Activated CD4-positive, alpha-beta T cell treated with anti-CD3 and anti-CD28 coated beads, Interleukin-2, Interleukin-6, amounts not matched to agents 100 ng/mL and 50 ng/mL, durations not matched to agents 16 hours and 8 hours (primary cell): ENCODE measurements at places on chromosomes 1 and 21.

- no peak for DNase-seq
These were observed 184.7 kb downstream of the ETS2 start for GRCh38 chr21:38990424-38990794.

DNA sequence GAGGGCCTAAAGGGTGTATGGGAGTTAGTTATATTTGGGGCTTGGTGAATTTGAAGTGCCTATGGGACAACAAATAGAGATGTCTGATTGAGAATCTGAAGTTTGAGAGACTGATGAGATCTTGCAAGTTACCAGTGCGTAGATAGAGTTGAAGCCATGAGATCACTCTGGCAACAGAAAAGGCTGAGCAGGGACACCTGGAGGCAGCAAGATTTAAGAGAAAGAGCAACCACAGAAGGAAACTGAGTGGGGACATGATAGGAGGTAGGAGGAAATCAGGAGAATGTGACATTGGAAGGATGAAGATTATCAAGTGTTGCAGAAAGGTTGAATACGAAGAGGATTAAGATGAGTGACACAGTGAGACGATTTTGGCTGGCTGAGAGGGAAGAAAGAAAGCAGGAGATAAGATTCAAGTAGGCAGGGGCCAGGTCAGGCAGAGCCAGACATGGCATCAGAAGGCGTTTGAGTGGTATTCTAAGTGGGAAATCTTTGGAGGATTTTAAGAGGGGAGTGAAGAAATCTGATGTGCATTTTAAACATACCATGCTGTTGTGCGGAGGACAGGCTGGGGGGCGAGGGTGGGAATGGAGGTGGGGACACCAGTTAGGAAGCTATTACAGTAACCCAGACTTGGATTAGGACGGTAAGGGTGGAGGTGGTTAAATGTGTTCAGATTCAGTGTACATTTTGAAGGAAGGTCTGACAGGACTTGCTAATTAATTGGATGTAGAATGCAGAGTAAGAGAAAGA lies 3.0 kb upstream of the MPL start:
- DNase-seq: no peak

GRCh38 chr1:82220754-82221153 lies 420.0 kb downstream of the ADGRL2 start:
- DNase-seq: no peak

GRCh38 chr1:6052543-6053205 lies 7.0 kb downstream of the KCNAB2 start:
- peak; percentile 28 for DNase-seq

GRCh38 chr1:36964830-36965229 lies 69.5 kb downstream of the GRIK3 start:
- no peak for DNase-seq

GRCh38 chr1:165840423-165840822 lies 13.0 kb downstream of the UCK2 start:
- no peak for DNase-seq

DNA sequence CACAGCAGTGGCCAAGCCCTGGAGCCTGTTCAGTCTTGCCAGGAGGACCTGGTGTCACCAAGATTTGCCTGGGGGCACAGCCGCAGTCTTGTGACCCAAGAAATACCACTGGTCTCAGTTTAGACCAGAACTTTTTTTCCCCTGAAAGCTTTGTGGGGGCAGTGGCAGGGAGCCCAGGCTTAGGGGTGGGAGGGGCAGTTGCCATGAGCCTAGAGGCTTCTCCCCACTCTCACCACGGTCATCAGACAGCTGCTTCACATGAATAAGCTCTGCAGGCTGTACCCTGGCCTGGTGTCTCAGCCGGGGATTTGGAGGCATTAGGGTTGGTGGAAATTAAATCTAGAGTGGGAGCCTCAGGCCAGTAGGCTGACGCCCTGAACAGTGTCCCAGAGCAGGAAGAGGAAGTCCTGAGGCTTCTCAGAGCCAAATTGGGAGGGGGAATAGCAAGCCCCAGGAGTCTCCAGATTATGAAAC lies 73.7 kb downstream of the SLC16A1 start:
- DNase-seq: no peak

- DNase-seq: no peak
These were observed 40.5 kb upstream of the RBBP5 start for GRCh38 chr1:205162301-205162700.

DNA sequence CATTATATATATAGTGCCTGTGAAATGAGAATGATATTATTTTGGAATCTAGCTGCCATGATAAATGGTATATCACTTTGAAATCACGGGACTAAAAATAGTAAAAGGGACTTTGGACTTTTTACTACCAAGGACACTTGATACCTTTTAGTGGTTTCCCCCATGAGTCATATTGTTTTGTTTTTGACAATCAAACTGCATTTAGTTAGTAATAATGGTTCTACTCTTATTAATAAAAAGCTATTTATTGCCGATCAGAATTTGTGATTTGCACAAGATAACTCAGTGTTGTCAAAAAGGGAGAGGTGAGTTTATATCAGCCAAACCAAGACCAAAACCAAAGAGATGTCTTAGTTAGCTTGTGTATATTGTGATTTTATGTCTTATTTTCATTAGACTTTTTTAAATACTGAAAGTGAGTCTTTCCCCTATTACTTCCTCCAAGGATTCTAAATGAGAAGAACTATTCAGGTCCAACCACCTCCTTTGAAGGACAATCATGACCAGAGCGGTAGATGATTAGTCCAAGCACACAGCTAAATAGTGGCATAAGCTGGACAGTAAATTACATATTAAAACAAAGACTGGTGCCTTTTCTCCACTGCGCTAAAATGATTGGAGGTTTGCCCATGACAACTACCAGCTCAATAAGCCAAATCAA lies 281.7 kb upstream of the ESRRG start:
- no peak for DNase-seq

DNA sequence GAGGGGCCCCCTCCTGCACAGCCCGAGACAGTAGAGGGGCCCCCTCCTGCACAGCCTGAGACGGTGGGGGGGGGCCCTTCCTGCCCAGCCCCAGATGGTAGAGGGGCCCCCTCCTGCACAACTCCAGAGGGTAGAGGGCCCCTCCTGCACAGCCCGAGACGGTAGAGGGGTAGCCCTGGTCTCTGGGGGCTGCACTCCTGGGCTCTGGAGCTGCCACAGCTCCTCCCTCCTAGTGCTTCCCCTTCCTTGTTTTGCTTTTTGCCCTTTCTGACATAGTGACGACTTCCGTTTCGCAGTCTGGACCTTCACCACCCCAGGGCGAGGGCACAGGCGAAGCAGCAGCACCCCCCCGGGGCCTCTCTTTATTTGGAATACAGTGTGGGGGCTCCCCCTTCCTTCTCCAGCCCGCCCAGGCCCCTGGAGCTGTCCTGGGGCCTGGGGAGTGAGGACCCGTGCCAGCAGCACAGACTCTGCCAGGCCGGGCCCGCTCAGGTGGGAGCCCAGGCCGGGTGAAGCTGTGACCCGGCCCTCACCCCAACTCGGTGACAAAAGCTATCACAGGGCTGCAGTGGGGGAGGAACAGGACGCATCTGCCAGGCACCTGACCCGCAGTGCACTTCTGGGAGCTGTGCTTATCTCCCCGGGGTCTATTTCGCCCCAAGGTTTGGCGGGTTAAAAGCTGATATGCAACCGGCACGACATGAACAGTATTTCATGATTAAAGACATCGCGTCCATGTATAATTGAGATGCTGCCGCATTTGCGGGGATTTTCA lies 1.1 kb upstream of the PRXL2B start:
- peak; percentile 80 for DNase-seq

DNA sequence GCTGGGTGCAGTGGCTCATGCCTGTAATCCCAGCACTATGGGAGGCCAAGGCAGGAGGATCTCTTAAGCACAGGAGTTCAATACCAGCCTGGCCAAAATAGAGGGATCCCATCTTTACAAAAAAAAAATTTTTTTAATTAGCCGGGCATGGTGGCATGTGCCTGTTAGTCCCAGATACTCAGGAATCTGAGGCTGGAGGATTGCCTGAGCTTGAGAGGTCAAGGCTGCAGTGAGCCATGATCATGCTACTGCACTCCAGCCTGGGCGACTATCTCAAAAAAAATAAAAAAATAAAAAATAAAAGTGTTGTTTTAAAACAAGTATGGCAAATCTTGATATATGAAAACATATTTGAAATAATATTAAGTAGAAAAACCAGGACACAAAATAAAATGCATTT lies 44.4 kb upstream of the CACHD1 start:
- no peak for DNase-seq

DNA sequence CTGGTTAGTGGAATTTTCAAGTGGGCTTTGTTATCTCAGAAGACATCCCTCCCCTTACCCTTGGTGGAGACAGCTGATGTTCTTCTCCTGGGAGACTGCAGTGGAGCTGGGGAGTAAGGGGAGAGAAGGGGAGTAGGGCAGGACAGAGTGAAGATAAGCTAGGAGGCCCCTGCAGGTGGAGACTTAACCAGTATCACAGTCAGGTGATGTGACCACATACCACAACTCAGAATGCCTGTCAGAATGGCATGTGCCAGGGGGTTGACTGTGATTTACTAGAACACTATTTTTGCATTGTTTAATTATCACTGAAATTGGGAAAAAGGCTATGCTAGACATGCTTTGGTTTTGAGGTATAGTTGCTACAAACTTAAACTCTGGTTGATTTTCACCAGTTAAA lies 124.6 kb downstream of the NRDC start:
- no peak for DNase-seq

- no peak for DNase-seq
These were observed 860.8 kb downstream of the BRINP3 start for GRCh38 chr1:189616893-189617292.

- DNase-seq: no peak
These were observed 18.3 kb downstream of the HOOK1 start for GRCh38 chr1:59833022-59833421.

GRCh38 chr1:15103906-15104305 lies 49.6 kb upstream of the TMEM51 start:
- no peak for DNase-seq

DNA sequence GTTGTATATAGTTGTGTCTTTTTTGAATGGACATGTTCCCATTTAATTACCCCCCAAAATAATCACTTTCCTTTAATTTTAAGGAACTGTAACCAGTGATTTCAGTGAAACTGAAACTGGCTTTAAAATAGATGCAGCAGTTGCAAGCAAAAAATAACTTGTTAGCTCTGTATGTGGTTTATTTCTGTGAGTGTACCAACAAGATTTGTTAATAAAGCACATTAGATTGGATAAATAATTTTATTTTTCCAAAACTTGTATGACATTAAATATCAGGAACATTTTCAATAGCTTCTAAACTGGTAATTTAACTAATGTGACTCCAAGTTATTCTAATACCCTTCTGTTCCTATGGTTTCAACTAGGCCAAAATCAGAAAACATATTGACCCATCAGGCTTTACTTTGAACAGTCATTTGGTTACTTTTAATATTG lies 184.3 kb upstream of the CACYBP start:
- DNase-seq: no peak

DNA sequence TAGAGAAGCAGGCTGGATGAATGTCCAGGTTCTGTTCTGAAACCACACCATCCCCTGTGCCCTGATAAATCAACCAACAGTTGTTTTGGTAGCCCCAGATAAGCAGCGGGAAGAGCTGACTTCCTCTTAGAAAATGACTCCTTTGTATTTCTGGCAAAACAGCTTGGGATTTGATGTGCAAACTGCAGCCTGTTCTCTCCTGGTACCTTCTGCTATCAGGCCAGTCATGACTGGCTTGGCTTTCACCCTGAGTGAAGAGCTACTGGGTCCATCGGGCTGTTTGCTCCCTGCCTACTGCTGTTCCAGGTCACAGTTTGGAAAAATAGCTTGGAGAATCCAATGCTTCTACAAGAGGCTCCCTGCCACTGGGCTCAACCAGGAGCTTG lies 116.8 kb downstream of the DTL start:
- no peak for DNase-seq

DNA sequence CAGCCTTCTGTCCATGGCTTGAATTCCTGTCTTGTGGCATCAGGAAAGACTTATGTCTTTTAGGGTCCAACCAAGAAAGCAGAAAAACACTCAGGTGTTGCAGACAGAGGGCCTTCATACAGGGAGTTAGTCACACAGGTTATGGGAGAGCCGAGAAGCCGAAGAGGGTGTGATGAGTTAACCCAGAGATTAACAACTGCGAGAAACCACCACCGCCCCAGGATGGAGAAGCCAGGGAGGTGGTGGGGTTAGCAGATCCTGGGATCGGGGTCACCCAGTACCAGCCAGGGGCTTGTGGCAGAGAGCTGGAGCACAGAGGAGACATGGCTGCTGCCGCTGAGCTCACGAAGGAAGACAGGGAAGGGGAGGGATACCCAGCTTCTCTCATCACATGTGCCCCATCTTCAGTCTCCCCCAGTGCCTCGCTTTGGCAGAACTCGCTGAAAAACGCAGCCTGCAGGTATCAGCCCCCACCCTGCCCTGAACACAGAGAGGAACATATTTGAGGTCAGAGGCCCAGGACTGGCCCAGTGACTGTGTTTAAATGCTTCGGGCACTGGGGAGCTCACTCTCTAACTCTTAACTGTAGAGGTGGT lies 58.7 kb downstream of the RUNX3 start:
- DNase-seq: no peak

- DNase-seq: peak; percentile 78
These were observed 6.3 kb upstream of the KYAT3 start for GRCh38 chr1:88998716-88999115.
